ENCODE measurements at places on chromosomes 6 and 20. TPM values are rescaled to one million over a fixed set of nuclear protein-coding genes. Genes with fewer than 3 reads are reported as not detected.

Gene RIPPLY2
- not detected for total RNA-seq

DNA sequence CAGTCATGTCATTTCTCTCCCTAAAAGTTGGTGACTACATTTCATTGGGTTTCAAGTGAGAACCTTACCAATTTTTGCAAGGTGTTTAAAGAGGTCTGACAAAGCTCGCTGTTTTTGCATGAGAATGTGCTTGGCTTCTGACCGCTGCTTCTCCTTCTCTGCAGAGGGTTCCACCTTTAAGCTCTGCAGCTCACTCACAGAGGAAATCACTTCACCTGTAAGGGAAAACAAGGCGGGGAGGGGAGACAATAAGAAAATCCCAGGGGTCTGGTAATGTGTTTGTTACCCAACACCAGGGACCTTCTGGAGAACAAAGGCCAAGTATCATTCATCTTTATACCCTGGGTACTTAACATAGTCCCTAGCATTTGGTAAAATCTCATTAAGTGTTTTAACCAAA, 40.0 kb upstream of the LYRM2 start:
- DNase-seq, result no peak

DNA sequence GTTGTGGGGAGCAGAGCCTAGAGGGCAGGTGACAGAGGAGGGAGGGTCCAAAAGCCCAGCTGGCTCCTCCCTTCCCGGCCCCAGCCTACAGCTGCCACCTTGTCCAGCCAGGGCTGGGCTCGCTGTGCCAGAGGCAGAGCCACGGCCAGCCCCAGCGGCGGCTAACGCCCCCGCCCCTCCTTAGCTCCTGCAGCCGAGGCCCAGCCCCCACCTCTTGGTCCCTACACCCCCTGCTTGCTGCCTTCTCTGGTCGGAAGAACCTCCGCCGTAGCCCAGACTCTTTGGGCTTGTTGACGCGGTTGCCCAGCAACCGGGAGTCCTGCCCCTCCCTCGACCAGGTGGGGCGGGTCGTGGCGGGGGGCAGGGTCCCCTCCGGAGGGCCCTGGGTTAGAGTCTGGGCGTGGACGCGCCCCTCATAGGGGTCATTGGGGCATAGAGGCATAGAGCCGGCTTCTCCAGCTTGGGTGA, 521 bp upstream of the LKAAEAR1 start:
- DNase-seq, result peak; percentile 28

GRCh38 chr6:166029506-166029905, 138.1 kb downstream of the TBXT start:
- DNase-seq, result no peak

DNA sequence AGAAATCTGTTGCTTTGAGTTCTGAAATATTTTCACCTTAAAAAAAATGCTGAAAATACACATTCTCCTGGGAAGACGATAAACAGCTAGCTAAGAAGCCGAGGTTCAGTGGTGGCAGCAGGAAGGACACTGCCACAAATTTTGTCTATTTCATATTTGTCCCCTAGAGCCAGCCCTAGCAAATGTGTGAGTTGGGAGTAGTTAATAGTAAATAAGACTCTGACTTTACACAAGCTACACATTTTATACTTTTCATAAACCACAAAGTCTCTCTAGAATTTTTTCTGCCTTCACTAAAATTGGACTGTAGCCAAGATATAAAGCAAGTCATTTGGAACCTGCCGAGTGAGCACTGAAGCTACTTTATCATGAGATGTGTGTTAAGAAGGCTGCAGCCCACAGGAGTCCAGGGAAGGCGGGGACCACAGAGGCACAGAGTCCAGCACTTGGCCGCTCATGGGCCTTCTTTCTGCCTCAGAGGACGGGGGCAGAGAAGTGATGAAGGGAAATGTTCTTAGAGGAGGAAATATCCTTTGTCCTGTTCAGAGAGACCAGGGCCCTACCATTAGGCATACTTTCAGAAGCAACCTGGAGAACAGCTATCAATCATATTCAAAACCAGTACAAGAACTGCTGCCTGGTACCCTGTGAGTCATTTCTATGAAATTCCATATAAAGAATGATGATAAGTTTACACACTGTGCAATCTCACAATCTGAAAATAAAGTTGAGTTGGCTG, 241.7 kb upstream of the TAB2 start:
- DNase-seq, result no peak

GRCh38 chr6:51292659-51293058, 474.0 kb downstream of the TFAP2B start:
- DNase-seq, result no peak

All from Right ventricle myocardium inferior (tissue), 1 donor.